Liver (tissue), 10 donors: ENCODE measurements at places on chromosomes 4 and X.
A peak's percentile ranks its signal among the peaks of the same experiment; 100 is the strongest.

DNA sequence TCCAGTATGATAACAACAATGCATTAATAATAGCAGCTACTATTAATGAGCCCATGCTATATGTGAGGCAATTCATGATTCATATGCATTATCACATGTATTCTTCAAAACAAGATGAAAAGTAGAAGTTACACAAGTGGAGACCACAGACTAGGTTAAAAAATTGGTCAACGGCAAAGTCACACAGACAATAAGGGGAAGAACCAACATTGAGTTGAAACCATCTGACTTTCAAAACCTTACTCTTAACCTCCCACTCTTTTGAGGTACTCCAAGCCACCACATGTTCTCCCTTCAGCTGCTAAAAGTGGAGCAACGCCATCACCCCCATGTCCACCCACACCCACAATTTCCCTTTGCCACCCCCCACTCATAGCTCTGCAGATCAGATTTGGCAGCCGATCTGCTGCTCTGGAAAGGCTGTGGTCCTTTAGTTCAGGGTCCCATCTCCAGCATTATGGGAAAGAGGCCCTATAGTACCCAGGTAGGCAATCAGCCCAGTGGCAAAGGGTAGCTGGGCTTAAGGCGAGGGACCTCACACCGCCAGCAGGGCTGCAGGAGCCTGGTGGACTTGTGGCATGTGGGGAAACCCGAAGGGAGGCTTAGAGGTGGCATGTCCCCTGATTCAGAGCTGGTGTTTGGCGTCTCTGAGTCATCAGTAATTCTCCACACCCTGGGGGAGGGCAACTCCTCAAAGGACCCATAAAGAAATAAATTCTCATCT, 33.5 kb upstream of the CYBB start:
- DNase-seq = no peak

GRCh38 chr4:148634476-148634875, 192.3 kb upstream of the NR3C2 start:
- no peak for DNase-seq

GRCh38 chr4:152936446-152937335, 568 bp downstream of the FHDC1 start:
- peak; percentile 71 for DNase-seq

- DNase-seq = no peak
Observed at GRCh38 chr4:52192721-52193135, 141.6 kb downstream of the SPATA18 start.
